ENCODE measurements at places on chromosomes 6 and 20. TPM values are rescaled to one million over a fixed set of nuclear protein-coding genes. Genes with fewer than 3 reads are reported as not detected.

Gene TREM1
- polyA plus RNA-seq: not detected

Gene TRIM31
- not detected for polyA plus RNA-seq

Gene CUL7
- 21.8 TPM for polyA plus RNA-seq

Gene PHACTR3
- polyA plus RNA-seq: not detected

All from GM23248 (cell line).